ENCODE measurements at places on chromosomes 7 and 10.

- peak; percentile 62 for DNase-seq
Measured at GRCh38 chr10:69516316-69516715, 56.9 kb downstream of the NEUROG3 start.

DNA sequence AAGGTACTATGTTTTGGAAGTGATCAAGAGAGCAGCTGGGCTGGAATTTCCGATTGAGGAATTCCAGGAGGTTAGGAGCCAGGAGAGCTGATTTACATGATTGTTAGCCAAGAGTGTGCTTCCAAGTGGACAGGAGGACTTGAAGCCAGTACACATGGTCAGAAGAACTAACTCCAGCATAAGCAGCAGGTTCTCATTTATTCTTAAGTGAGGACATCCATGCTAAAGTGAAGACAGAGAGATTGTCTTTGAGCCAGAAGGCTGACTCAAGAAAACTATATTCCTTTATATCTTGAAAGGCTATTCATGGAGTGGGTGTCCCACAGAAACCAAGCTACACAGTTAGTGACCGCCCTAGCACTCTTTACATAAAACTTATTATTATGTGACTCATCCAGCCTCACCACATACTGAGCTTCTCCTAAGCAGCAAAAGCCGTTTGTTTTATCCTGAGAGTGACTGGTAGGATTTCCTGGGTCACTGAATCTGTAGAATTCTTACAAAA is 56.7 kb upstream of the SEMA3A start:
- DNase-seq, result no peak

GRCh38 chr7:141550386-141551093 is 670 bp upstream of the AGK start:
- peak; percentile 11 for DNase-seq

GRCh38 chr7:43873300-43873699 is 4.0 kb upstream of the MRPS24 start:
- DNase-seq, result peak; percentile 9

- no peak for DNase-seq
Measured at GRCh38 chr7:111789870-111790269, 227.6 kb upstream of the IMMP2L start.

GRCh38 chr10:61662794-61663259 is at the start of gene CABCOCO1:
TSS of gene CABCOCO1 (plus strand) at chr10:61662929. CDS start at chr10:61662973, 44 bp downstream.
- DNase-seq, result peak; percentile 72

- DNase-seq, result no peak
Measured at GRCh38 chr10:61620506-61620905, 42.2 kb upstream of the CABCOCO1 start.

Data from A549 (cell line).